SK-N-DZ (cell line): ENCODE measurements at places on chromosomes 3 and 15.

- DNase-seq: no peak
Observed at GRCh38 chr3:190486908-190487607, 26.8 kb upstream of the IL1RAP start.

GRCh38 chr15:100710222-100710621 lies 107.8 kb downstream of the ASB7 start:
- DNase-seq: no peak

- DNase-seq: no peak
Observed at GRCh38 chr3:4999531-5000184, 20.4 kb downstream of the BHLHE40 start.

DNA sequence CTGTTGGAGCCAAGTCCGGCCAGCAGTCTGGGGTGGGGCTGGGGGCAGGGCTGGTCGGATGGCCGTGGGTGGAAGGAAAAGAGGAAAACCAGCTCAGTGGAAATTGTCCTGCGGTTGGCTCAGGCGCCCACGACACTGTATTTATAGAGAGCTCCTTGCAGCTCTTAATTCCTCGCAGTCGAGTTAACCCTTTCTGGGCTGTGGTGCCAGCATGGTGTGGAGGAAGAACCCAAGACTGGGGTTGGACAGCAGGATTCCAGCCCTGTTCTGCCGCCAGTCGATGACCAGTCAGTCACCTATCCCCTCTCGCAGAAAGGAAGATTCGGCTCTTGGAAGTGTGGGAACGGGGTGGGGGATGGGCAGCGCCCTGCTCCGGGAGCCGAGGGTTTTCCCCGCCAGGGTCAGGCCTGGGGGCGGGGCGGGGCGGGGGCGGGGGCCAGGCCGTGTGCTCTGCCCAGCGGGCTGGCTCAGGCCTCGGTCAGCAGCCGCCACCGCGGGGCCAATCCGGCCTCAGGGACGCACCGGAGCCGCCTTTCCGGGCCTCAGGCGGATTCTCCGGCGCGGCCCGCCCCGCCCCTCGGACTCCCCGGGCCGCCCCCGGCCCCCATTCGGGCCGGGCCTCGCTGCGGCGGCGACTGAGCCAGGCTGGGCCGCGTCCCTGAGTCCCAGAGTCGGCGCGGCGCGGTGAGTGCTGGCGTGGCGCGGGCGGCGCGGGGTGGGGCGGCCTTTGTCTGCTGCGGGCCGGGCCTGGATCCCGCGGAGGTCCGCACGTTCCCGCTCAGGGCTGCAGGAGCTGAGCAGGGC lies at the start of gene CD276:
Gene CD276, plus strand, starts transcription at position 607 of the 804 bp plus-strand sequence. CDS start 15,257 bp downstream, outside the sequence.
- no peak for DNase-seq

DNA sequence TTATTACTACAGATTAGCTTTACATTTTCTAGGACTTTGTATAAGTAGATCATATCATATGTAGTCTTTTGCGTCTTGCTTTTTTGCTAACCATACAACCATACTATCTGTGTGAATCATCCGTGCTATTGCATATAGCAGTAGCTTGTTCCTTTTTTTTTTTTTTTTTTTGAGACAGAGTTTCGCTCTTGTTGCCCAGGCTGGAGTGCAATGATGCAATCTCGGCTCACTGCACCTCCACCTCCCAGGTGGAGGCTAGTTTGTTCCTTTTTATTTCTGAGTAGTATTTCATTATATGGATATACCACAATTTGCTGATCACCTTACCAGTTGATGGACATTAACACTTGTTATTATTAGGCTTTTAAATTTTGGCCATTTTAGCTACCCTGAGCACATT lies 54.5 kb upstream of the TBL1XR1 start:
- no peak for DNase-seq

- DNase-seq: no peak
Observed at GRCh38 chr3:126309861-126310655, 47.1 kb downstream of the KLF15 start.
